IPS DF 6.9 (cell line): ENCODE measurements at places on chromosomes 5 and 9.

- H3K36me3 ChIP-seq, result no peaks in the 10 kb centered on the region
- DNase-seq, result no peak
- H3K4me1 ChIP-seq, result peaks cover 2% of the 10 kb centered on the region; the same call in 1 of the 2 replicates
Measured at GRCh38 chr5:33827885-33828284, 63.9 kb downstream of the ADAMTS12 start.

DNA sequence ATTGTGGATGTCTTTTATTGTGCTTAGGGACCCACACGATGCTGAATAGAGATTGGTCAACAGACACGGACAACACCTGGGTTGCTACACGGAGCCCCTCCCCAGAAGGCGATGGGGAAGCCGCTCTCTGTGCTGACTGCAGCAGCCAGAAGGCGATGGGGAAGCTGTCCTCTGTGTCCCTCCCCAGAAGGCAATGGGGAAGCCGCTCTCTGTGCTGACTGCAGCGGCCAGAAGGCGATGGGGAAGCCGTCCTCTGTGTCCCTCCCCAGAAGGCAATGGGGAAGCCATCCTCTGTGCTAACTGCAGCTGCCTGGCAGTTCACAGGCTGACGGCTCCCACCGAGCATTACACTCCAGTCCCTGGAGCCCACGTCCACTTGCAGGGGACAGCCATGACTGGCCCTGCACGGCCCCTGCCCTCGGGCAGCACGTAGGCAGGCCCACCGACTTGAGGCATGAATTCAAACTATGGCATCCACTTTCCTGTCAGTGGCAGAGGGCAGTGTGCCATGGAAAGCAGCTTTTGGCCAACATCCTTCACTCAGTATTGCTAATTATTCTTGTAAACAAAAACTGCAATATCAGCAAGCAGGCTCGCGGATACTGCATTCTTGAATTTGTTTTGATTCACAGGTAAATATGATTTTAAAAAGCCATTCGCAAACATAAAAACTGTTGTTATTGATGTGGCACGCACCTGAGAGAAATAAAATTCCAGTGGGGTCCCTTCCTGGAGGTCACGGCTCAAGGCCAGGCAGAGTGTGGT is 48.1 kb upstream of the CLPTM1L start:
- no peaks in the 10 kb centered on the region for H3K4me1 ChIP-seq
- no peak overlapping the region for H3K27ac ChIP-seq
- H3K36me3 ChIP-seq, result no peaks in the 10 kb centered on the region
- DNase-seq, result no peak
- no peaks in the 10 kb centered on the region for H3K27me3 ChIP-seq

DNA sequence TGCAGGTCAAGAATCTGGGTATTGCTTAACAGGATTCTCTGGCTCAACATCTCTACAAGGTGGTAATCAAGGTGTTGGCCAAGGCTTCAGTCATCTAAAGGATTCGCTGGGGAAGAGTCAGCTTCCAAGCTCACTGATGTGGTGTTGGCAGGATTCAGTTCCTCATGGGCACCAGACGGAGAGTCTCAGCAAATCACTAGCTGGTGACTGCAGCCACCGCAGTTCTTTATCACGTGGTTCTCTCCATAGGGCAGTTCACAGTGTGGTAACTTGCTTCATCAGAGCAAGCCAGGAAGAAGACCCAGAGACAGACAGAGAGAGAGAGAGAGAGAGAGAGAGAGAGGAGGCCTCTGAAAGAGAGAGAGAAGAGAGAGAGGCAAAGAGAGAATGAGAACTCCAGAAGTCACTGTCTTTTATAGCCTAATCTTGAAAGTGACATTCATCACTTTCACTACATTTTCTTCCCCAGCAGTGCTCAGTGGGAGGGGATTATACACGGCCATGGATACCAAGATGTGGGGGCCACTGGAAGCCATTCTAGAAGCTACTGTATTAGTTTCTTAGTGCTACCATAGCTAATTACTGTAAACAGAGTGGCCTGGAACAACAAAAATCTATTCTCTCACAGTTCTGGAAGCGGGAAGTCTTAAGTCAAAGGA is 109.2 kb upstream of the SMIM23 start:
- no peaks in the 10 kb centered on the region for H3K36me3 ChIP-seq
- H3K4me3 ChIP-seq, result no peak overlapping the region
- DNase-seq, result no peak

- H3K4me1 ChIP-seq, result no peaks in the 10 kb centered on the region
- no peak overlapping the region for H3K27ac ChIP-seq
- no peaks in the 10 kb centered on the region for H3K27me3 ChIP-seq
- H3K4me3 ChIP-seq, result no peak overlapping the region
- no peaks in the 10 kb centered on the region for H3K36me3 ChIP-seq
- peak; percentile 63 for DNase-seq
Measured at GRCh38 chr9:121992571-121993212, 100.4 kb downstream of the TTLL11 start.

DNA sequence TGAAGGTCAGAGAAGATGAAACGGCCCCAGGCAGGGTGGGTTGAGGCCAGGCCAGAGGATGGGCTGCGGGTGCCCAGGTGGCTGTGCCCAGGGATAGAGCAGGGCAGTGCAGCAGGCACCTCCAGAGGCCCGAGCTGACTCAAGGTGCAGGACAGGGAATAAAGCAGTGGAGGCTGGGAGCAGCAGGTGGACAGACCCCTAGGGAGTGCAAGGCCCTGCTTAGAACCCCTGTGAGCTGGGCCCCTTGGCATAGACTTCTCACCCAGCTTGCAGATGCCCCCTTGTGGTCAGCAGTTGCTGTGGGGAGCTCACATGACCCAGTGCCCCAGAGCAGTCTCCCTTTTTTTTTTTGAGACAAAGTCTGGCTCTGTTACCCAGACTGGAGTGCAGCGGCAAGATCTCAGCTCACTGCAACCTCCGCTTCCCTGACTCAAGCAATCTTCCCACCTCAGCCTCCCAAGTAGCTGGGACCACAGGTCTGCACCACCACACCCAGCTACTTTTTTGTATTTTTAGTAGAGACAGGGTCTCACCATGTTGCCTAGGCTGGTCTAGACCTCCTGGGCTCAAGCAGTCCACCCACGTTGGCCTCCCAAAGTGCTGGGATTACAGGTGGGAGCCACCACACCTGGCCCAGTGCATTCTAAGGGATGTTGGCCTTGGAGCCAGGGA is 118.8 kb downstream of the WNK2 start:
- DNase-seq, result no peak
- no peaks in the 10 kb centered on the region; the same call in 1 of the 2 replicates for H3K36me3 ChIP-seq
- no peaks in the 10 kb centered on the region; the same call in 1 of the 2 replicates for H3K4me1 ChIP-seq
- H3K4me3 ChIP-seq, result no peak overlapping the region

DNA sequence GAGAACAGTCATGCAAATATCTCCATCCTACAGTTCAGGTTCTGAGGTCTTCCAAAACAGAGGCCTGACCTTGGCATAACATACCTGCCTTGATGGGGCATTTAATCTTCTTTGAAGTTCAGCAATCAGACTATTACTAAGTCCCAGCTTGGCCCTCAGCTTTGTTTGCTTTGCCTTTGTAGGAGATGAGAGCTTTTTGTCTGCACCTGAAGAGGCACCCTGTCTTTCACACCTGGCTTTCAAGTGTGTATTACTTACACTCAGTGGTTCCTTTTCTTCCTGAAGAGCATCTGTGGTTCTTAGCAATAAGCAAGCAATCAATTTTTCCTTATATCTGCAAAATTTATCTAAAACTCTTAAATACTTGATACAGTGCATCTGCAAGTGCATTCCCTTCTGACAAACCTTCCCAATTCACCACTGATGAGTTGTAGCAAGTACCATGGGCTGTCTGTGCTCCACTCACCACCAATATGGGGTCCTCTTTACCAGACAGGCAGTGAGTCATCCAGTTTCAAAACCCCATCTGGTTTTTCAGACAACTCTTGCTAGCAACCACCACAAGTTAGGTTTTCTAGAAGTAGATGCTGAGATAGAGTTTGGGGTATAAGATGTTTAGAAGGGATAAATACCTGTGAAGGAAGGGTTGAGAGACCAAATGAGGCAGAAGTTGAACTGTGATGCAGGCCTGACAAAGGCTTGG is 100.2 kb downstream of the HINT1 start:
- no peaks in the 10 kb centered on the region for H3K4me1 ChIP-seq
- H3K36me3 ChIP-seq, result no peaks in the 10 kb centered on the region
- no peak for DNase-seq
- H3K27me3 ChIP-seq, result no peaks in the 10 kb centered on the region
- H3K4me3 ChIP-seq, result no peak overlapping the region

DNA sequence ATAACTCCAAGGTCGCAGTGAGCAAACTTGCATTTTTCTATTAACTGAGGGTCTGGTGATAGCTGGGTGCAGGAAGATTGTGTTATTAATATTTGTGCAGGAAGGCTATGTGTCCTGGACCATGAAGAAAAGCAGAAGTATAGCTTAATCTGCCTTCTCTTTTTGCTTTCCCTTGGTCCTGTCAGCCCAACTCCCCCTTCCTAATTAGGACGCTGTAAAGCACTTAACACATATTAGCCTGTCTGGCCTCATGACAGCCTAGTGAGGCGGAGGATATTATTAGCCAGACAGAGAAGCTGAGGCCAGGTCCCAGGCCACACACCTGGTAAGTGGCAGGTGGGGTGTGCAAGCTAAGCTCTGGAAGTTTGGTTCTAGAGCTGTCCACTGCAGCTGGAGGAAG is 29.5 kb downstream of the SLC46A2 start:
- no peak overlapping the region for H3K4me3 ChIP-seq
- no peaks in the 10 kb centered on the region; the same call in 1 of the 2 replicates for H3K4me1 ChIP-seq
- H3K36me3 ChIP-seq, result 0 out of 2 replicates have a peak, but pooled peaks cover 4% of the 10 kb centered on the region
- DNase-seq, result no peak
